ENCODE measurements at places on chromosomes 11 and 22. TPM values are rescaled to one million over a fixed set of nuclear protein-coding genes. Genes with fewer than 3 reads are reported as not detected.

Gene FGF3
- total RNA-seq: not detected

Gene LSP1
- 2.6 TPM for total RNA-seq

Gene CYP2D6
- 0.39 TPM for total RNA-seq

Gene CREB3L1
- total RNA-seq: 328 TPM

DNA sequence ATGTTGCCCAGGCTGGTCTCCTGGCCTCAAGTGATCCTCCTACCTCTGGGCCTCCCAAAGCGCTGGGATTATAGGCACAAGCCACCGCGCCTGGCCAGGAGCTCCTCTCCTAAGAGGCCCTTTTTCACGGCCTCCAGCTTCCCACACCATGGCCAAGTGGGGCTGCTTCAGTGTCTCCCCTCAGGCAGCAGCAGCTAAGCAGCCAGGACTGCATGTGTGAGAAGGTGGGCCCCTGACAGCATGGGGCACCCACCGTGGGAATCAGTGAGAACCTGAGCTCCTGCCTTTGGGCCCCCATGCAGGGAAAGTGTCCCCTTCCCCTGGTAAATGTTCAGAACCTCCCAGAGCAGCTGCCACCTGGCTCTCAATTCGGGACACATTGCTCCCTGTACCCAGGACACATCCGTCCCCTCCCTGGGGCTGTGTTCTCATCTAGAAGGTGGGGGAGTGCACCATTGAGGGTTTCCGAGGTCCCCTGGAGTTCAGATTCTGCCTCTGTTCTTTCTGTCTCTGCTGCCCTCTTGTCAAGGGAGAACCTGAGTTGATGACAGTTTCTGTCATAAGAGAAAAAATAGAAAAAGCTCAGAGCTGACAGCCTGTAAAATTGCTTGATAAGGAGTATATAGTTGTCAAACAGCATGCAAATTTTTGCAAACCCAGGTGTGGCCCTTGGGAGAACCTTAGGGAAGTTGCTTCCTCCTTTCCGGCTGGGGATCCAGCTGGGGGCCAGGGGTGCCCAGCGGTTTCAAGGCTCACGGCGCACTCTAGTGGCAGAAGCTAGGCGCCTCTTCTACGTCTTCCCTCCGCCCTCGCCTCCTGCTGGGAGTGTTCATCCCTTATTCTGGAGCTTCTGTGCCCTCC, 29.7 kb downstream of the FAM83F start:
- peak; percentile 29 for DNase-seq

DNA sequence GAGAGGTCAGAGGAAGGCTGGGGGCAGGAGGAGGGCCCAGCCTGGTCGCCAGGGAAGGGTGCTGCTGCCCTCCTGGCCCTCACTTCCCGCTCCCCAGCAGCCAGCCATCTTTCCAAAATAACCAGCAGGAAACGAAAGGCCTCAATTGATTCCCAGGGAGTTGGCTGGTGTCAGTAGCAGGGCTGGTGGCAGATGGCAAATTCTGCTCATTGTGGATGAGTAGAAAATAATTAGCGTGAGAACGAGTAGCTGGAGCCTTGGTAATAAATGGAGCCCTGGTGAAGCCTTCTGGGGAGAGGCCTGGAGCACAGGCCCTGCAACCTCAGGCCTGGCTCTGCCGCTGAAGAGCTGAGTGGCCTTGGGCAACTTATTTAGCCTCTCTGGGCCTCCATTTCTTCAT, 31.3 kb downstream of the DAGLA start:
- DNase-seq: no peak

DNA sequence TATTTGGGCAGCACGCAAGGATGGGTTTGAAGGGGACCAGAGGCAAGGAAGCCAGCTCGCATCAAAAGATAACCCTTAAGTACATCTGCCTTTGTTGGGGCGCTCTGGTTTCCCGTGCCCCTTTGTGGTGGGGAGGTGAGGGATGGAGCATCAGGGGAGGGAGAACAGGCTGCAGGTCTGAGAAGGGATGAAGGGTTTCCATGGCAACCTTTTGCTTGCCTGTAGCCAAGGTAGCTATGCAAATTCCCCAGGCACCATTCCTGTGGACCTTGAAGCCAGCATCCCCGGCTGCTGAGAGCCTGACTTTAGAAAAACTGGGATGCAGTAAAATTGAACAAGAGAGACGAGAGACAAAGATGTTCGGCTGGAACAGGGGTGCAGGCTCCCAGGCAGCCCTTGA, 75.7 kb downstream of the SEZ6L start:
- no peak for DNase-seq

GRCh38 chr11:128925250-128925600, 17.4 kb downstream of the TP53AIP1 start:
- DNase-seq: no peak

Gene VSTM5
- total RNA-seq: not detected

- DNase-seq: no peak
Observed at GRCh38 chr11:121039971-121040613, 16.2 kb downstream of the TBCEL start.

DNA sequence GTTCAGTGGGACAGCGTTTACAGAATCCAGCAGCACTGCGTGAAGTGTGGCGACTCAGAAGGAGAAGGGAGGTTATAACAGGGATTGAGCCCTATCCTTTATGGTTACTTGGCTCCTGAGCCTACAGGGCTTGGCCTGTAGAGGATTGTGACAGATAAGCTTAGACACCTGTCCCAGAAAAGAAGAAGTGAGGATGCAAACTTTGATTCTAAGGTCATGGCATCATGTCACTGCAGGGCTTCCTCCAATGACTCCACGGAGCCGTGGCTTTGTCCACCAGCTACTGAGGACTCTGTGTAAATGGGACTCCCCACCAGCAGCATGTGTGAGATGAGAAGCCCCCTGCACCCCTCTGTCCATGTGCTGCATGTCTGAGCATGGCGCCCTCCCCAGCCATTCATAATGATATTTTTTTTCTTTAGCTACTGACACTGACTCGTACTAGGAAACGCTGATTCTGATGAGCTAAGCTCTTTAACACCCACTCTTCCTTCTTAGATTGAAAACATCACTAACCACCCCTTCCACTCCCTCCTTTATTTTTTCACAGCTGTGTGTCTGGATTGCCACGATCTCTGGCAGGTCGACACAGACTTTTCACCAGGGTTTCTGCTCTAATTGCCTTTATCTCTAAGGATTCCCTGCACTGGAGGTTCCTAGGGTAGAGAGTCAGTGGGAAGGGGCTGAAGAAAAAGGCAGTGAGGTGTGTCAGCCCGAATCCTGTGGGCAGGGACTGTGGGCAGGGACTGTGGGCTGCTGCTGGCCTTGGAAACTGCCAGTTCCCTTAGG, 65.5 kb upstream of the TTC12 start:
- DNase-seq: no peak

- DNase-seq: no peak
Observed at GRCh38 chr11:44823868-44824267, 97.1 kb downstream of the TSPAN18 start.

All from HFFc6 (cell line).